ENCODE measurements at places on chromosomes 7 and 10. TPM values are rescaled to one million over a fixed set of nuclear protein-coding genes. Genes with fewer than 3 reads are reported as not detected.

DNA sequence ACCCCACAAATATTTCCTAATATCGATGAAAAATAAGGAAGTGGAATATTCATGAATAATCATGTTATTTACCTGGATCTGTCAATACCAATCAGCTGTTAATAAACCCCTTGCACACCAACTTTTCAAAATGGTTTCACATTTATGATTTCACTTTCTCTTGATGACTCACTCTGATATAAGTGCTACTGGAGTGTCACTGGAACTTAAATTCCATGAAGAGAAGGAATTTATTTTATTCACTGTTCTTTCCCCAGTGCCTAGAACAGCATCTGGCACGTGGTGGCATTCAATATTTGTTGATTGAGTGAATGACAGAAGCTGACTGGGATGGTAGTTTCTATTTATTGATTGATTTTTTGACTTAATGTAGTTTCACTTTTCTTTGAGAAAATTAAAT is 3.5 kb upstream of the ENO4 start:
- DNase-seq = no peak

DNA sequence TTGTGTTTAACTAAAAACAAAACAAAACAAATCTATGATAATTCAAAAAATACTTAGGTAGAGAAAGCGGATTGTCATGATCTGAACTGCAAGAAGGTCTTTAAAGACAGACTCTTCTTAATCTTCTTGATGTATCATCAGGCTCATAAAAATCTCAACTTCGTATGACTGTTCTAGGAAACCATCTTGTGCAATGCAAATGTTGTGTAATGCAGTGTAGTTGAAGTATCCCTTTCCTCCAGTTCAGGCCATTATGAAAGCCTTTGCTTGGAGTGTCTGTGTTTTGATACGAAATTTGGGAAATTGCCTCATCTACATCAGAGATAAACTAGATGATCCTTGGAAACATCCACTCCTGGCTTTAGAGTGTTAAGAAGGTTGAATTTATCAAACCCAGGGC is 30.9 kb downstream of the CDK1 start:
- no peak for DNase-seq

- DNase-seq = no peak
Observed at GRCh38 chr7:89312551-89312950, 517.0 kb upstream of the TEX47 start.

GRCh38 chr7:94421681-94422080 is 27.0 kb downstream of the COL1A2 start:
- DNase-seq = no peak

OR2A5 gene
- polyA plus RNA-seq = 0.17 TPM

HOGA1 gene
- 41.4 TPM for polyA plus RNA-seq

DNA sequence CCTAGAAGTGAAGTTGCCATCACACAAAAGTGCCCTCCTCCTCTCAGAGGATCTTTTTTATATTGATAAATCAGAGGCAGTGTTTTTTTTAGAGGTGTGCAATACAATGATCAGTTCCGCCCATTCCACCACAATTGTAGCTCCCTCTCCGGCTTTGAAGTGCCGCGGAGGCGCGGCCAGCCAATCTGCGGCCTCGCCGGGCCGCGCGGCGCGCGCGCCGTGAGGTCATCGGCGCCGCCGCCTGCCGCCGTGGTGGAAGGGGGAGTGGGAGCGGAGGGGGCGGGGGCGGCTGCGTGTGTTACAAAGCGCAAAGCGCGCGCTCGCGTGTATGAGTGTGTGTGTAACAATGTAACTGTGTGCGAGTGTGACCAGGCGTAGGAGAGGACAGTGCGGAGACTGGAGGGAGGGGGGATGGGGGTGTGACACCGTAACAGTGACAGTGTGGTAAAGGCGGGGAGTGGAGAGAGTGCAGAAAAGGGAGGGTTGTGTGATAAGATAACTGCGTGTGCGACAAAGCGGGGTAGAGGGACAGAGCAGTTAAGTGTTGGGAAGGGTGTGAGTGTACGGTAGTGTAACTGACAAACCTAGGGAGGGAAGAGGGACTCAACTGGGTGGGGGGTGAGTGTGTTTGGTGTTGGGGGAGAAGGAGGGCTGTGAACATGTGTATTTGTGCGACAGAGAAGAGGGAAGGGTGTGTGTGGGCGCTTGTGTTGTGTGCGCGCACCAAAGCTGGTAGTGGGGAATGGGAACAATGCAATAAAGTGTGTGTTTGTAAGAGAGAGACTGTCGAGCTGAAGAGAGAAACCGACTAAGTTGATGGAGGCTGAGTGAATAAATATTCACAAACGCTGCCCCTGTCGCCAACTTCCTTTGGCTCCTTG is at the start of gene SP8:
SP8 (minus strand) TSS at position 108 of the 881 bp plus-strand sequence; CDS start at position 20, 88 bp downstream.
- DNase-seq = no peak

DNA sequence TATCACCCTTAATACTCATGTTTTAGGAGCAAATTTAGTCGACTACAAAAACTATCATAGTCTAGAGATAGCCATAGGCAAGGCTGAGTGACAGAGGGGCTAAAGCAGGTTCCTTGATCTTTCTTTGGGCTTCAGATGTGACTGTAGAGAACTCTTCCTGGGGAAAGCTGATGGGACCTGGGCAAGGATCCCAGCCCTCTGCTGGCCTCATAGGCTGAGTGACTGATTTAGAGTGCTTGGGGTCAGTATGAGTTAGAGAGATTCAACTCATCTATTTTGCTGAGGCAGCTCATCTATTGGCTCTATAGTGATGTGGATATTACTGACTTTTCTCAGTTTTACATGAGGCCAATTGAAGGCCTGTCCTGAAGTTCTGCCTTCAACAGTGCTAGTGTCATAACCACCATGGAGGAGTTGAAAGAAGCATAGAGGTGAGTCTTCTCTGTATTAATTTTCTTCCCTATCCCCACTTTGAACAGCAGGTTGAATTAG is 81.6 kb downstream of the SAMD9 start:
- DNase-seq = no peak

- no peak for DNase-seq
Observed at GRCh38 chr7:1943933-1944618, 274.0 kb downstream of the ELFN1 start.

GTF2I gene
- polyA plus RNA-seq = 309 TPM

Data from right renal pelvis (tissue), 4 donors.